ENCODE measurements at places on chromosomes 16 and 17.

GRCh38 chr16:19963301-19963700 lies 78.7 kb upstream of the GPRC5B start:
- DNase-seq, result no peak

GRCh38 chr17:59845595-59846393 lies 46.9 kb downstream of the TUBD1 start:
- DNase-seq, result no peak

DNA sequence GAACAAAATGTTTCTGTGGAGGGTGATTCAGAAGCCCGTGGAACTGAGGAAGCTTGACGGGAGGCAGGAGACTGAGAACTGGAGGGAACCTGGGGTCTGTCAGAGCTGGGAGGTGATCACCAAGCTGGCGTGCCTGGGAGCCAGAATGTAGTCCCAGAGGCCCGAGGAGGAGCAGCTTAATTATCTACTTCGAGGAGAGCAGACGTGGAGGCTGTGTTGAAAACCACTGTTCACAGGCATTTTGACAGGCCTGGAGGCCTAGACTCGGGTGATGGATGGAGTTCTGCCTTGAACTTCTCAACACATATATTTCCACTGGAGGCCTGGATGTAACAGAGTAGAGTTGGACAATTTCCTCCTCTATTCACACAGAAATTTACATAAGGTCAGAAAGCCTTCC lies 177.7 kb upstream of the SALL1 start:
- DNase-seq, result no peak

GRCh38 chr17:66091445-66092080 lies 100.4 kb downstream of the CEP112 start:
- no peak for DNase-seq

- no peak for DNase-seq
Observed at GRCh38 chr17:67544364-67544955, 167.4 kb downstream of the PITPNC1 start.

GRCh38 chr16:15616012-15616411 lies 26.9 kb downstream of the MARF1 start:
- DNase-seq, result no peak

DNA sequence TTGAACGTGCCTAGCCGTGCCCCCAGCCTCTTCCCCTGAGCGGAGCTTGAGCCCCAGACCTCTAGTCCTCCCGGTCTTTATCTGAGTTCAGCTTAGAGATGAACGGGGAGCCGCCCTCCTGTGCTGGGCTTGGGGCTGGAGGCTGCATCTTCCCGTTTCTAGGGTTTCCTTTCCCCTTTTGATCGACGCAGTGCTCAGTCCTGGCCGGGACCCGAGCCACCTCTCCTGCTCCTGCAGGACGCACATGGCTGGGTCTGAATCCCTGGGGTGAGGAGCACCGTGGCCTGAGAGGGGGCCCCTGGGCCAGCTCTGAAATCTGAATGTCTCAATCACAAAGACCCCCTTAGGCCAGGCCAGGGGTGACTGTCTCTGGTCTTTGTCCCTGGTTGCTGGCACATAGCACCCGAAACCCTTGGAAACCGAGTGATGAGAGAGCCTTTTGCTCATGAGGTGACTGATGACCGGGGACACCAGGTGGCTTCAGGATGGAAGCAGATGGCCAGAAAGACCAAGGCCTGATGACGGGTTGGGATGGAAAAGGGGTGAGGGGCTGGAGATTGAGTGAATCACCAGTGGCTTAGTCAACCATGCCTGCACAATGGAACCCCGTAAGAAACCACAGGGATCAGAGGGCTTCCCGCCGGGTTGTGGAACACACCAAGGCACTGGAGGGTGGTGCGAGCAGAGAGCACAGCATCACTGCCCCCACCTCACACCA lies 724 bp downstream of the GAA start:
- DNase-seq, result no peak

- no peak for DNase-seq
Observed at GRCh38 chr17:75241996-75242460, 19.4 kb downstream of the GGA3 start.

GRCh38 chr17:3636908-3637373 lies 381 bp downstream of the CTNS start:
- no peak for DNase-seq

- DNase-seq, result no peak
Observed at GRCh38 chr17:66345264-66345663, 42.9 kb downstream of the PRKCA start.

- DNase-seq, result no peak
Observed at GRCh38 chr17:27496971-27497370, 40.7 kb downstream of the KSR1 start.

DNA sequence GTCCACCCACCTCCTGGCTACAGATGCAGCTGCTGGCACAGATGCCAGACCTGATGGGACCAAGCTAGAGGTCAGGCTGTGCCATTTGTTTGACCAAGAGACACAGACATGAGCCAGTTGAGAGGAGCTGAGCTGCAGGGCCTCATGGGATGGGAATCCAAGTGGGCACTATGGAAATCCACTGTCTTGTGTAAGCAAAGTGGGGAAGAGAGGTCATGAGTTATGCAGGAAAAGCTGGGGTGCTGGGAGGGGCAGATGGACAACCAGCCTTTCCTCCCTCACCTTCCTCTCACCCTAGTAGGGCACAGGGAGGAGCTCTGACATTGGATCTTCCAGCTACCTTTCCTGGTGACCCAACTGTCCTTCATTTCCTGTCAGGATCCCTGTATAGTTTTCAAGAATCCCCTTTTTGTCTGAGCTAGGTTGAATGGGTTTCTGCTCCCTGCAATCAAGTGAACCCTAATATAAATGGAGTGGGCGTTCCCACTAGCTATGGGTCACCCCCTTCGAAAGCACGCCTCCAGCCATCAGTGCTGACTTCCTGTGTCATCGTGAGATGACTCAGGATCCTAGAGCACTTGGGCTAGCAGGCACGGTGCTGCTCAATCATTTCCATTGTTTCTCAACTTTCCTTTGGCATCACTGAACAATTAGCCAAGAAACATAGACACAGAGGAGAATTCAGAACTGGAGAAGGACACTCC lies 13.6 kb downstream of the ATPAF2 start:
- DNase-seq, result no peak

GRCh38 chr17:15436473-15437302 lies 30.7 kb downstream of the CDRT4 start:
- DNase-seq, result no peak

GRCh38 chr17:33086041-33086440 lies 94.4 kb downstream of the SPACA3 start:
- no peak for DNase-seq
